ENCODE measurements at places on chromosomes 11 and 22.

- DNase-seq: no peak
These were observed 1079.4 kb downstream of the BRD1 start for GRCh38 chr22:48748113-48748859.

GRCh38 chr11:67493548-67494370 is 10.9 kb downstream of the AIP start:
- no peak for DNase-seq

DNA sequence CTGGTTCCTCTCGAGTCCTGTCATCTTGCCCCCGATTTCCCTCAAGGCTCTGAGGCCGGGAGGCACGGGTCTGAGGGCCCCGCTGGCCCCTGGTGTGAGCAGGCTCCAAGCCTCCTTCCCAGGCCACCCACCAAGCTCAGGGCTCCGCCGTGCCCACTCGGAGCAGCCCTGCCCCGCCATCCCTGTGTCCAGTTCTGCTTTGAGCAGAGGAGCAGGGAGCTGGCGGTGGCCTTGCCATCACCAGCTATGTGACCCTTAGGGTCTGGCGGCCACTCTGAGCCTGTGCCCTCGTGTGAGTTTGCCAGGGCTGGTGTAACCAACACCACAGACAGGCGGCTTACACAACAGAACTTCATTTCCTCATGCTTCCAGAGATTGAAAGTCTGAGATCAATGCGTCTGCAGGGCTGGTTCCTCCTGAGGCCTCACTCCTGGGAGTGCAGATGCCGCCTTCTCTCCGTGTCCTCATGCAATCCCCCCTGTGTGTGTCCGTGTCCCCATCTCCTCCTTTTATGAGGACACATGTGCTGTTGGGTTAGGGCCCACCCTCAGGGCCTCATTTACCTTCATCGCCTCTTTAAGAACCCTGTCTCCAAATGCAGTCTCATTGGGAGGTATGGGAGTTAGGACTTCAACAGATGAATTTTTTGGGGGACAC is 36.5 kb upstream of the CELSR1 start:
- no peak for DNase-seq

DNA sequence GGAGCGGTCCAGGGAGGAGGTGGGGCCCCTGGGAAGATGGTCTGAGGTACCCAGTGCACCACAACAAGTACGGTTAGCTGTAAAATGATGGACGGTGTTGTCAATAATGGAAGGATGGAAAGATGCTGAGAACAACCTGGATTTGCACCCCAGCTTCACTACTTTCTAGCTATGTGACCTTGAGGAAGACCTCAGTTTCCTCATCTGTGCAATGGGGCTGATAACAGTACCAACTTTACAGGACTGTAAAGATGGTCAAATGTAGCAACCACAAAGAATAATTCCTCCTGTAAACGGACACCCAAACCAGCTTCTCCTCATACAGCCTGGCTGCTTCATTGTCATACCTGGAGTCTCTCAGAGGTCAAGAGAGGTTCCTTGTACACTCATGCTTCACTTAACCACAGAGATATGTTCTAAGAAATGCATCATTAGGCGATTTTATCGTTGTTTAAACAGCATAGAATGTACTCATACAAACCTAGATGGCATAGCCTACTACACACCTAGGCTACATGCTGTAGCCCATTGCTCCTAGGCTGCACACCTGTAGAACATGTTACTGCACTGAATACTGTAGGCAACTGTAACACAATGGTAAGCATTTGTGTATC is 65.5 kb upstream of the LMO2 start:
- no peak for DNase-seq

DNA sequence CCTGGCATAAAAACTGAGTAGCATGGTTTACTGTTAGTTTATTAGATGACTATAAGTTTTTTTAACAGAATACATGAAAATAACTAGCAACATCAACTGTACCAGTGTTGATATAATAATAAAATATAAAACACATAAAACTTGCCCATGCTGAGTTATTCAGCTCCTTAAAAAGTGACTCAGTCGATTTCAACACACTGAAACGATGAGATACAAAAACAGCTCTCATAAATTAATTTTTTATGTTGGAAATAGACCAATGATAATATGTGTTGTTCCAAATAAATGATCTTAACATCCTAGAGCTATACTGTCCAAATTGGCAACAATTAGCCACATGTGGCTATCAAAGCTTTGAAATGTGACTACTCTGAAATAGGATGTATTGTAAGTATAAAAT is 15.9 kb downstream of the PDGFD start:
- no peak for DNase-seq

- no peak for DNase-seq
These were observed 96.4 kb downstream of the PHF21B start for GRCh38 chr22:44913198-44913983.

DNA sequence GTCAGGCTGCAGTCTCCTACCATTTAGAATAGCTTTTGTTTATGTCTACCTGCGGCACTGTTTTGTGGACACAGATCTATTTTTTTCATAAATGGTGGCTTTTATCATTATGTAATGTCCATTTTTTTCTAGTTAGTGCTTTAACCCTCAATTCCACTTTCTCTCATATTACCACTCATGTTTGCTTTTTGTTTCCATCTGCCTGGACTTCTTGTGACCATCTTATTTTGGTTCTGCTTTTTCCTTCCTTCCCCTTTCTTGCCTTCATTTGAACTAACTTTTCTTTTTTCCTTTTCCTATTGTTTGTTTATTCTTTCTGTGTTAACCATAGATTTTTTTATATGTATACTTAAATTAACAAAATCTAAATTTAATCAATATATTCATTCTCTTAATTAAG is 98.5 kb upstream of the SLC22A12 start:
- no peak for DNase-seq

DNA sequence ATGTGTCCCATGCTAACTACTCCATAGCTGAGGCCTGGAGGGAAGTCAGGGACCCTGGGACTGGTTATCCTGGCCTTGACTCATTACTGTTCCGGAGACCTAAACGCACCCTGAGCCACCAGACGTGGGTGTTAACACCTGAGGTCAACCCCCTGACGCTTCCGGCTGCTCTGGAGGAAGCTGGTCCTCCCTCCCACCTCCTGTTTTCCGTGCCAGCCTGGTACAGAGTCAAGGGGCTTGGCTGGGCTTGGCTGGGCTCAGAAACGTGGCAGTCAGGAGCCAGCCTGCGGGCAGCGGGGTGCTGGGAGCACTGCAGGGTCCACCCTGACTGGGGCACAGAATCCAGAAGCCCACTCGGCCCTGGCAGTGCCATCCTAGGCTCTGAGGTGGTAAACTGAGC is 2.6 kb downstream of the TMPRSS4 start:
- no peak for DNase-seq

DNA sequence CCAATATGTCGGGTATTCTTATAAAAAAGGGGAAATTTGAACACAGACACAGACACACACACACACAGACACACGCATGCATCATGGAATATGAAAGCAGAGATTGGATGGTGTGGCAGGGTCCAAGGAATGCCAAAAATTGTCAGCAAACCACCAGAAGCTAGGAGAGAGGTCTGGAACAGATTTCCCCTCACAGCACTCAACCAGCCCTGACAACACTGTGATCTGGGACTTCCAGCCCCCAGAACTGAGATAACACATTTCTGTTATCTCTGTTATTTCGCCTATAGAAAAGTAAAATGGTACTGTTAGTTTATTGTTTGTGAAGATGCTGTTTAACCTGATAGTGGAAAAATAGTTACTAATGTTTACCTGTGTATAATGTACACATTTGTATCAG is 145.4 kb upstream of the ZBED5 start:
- DNase-seq: no peak

DNA sequence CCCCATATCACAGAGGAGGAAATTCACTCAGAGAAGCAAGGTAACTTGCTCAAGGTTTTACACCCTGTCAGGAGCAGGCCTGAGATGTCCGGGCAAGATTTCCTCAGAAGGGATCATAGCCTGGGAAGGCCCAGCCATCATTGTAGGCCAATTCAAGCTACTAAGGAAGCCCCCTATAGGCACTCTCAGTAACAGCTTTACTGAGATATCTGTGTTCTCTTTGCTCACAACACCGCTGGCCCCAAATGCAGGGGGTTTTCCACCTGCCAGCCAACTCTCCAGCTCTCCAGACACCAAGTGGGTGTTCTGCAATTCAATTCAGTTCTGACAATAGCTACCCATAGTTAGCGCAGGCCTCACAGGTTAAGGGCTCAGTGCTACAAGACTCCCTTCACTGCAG is 84.0 kb downstream of the SLC36A4 start:
- no peak for DNase-seq

- no peak for DNase-seq
These were observed 798.0 kb downstream of the DLG2 start for GRCh38 chr11:84829162-84829561.

Data from stimulated activated CD4-positive, alpha-beta T cell treated with anti-CD3 and anti-CD28 coated beads, Interleukin-1b, Interleukin-23, amount 100 ng/mL, for 48 hours (primary cell).